ENCODE measurements at places on chromosomes 4 and X. TPM values are rescaled to one million over a fixed set of nuclear protein-coding genes. Genes with fewer than 3 reads are reported as not detected.

The PORCN gene
- total RNA-seq: 26.6 TPM

The PLA2G12A gene
- 7.2 TPM for total RNA-seq

The CHRDL1 gene
- 17.6 TPM for total RNA-seq

The ANK2 gene
- total RNA-seq: 13.2 TPM

The ZNF711 gene
- total RNA-seq: 0.90 TPM

The DACH2 gene
- not detected for total RNA-seq

The HS3ST1 gene
- 8.9 TPM for total RNA-seq

The IRF2 gene
- total RNA-seq: 12.1 TPM

The RADX gene
- 2.3 TPM for total RNA-seq

The F8A3 gene
- total RNA-seq: 2.3 TPM

The MAGEE2 gene
- not detected for total RNA-seq

The DOK7 gene
- 1.2 TPM for total RNA-seq

The RAB40A gene
- not detected for total RNA-seq

The UGT2A1 gene
- total RNA-seq: not detected

The BBS12 gene
- 1.5 TPM for total RNA-seq

The OFD1 gene
- 16.6 TPM for total RNA-seq

The COL25A1 gene
- not detected for total RNA-seq

The SPANXN3 gene
- not detected for total RNA-seq

The CCNB3 gene
- total RNA-seq: 0.75 TPM

The UFSP2 gene
- 31.2 TPM for total RNA-seq
